ENCODE measurements at places on chromosomes 7 and 10. TPM values are rescaled to one million over a fixed set of nuclear protein-coding genes. Genes with fewer than 3 reads are reported as not detected.

GRCh38 chr10:20466731-20467130 is 430.4 kb downstream of the NEBL start:
- DNase-seq = no peak

DNA sequence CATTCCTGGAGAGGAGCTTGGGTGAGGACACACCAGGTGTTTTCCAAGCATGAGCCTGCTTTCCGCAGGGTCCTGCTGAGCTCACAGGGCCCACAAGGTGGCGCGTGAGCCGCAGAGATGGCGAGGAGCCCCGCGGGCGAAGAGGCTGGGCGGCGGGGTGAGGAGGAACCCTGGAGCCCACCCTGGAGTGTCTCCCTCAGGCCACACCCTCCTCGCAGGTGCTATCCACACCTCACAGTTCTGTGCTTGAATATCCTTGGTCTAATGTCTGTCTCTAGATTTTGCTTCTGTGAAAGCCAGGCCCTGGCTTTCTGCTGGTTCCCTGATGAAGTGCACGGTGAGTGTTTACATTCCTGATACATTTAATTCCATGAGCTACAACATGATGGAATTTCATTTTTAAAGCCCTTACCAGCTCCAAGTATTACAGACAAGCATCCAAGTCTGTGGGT is 433.6 kb downstream of the ACTR3B start:
- no peak for DNase-seq

GRCh38 chr10:129897871-129898626 is 66.0 kb downstream of the EBF3 start:
- DNase-seq = no peak

- DNase-seq = no peak
Observed at GRCh38 chr7:69749994-69750393, 151.7 kb downstream of the AUTS2 start.

- no peak for DNase-seq
Observed at GRCh38 chr7:115435178-115435577, 513.3 kb downstream of the MDFIC start.

- DNase-seq = no peak
Observed at GRCh38 chr7:4837803-4838625, 23.8 kb downstream of the PAPOLB start.

DNA sequence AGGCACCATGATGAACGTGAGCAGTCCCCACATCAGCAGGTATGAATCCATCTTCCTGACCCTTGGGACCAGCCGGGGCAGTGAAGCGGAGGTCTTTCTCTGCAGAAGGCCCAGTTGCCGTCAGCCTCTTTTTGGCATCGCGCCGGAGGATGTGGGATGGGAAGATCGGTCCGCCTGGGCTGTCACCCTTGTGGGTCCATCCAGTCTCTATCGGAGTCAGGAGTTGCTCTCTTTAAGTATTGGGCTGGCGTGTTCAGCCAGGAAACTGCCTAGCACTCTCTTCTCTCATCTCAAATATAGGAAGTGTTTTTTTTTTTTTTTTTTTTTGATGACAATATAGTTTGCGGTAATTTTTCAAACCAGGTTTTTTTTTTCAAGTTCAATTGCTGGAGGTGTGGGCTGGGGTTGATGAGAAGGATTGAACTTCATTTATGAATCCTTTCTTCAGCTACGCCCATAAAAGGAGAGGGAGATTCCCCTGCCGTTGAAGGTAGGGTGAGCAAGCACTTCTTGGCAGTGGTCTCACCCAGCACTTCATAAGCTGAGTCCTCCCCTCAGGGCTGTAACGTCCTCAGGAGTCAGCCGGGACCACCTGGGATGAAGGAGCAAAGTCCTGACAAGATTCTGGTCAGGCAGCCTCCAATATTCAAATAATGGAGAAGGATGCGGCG is at the start of gene IL2RA:
Gene IL2RA, minus strand, starts transcription at position 267 of the 671 bp plus-strand sequence. Its CDS starts 216 bp downstream, at position 51.
- no peak for DNase-seq

DNA sequence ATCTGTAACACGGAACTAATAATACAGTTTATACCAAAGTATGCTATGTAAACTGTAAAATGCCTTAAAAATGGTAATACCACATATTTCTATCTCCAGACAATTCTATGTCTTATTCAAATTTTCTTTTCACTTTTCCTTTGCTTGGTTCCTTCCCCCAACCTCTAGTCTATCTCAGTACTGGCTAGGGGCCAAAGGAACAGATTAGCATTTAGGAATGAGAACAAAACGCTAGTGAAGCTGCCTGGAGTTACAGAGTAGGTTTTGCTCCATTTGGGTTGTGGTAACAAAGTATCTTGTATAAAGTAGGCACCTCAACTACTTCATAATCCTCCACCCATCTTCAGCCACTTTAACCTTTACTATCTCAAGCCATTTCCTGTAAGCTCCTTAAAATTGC is 94.1 kb downstream of the HBP1 start:
- DNase-seq = no peak

GRCh38 chr7:143002106-143002505 is 24.8 kb downstream of the OR9A2 start:
- no peak for DNase-seq

- no peak for DNase-seq
Observed at GRCh38 chr7:107609811-107610261, 29.8 kb downstream of the BCAP29 start.

GRCh38 chr10:69327463-69328379 is 49.4 kb downstream of the HK1 start:
- no peak for DNase-seq

DNA sequence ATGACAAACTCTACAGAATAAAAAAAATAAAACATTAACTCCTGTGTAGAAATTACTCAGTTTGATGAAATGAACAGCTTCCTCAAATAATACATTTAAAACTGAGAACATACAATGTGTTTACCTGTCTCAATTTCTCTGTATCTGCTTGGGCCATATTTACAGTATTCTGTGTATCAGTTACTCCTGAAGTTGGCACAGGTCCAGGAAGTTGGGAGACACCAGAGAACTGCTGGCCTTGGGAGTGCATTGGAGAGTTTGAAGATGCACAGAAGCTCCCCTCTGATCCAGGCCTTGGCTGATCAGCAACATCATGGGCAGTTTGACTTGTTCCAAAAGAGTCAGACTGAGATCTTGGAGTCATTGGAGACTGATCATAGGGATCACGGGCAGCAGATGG is 155.1 kb downstream of the GALNT11 start:
- DNase-seq = no peak

CFAP43 gene
- not detected for polyA plus RNA-seq

NPSR1 gene
- not detected for polyA plus RNA-seq

GARS1 gene
- polyA plus RNA-seq = 829 TPM

All from AG04450 (cell line).